ENCODE measurements at places on chromosomes 2 and 18.

DNA sequence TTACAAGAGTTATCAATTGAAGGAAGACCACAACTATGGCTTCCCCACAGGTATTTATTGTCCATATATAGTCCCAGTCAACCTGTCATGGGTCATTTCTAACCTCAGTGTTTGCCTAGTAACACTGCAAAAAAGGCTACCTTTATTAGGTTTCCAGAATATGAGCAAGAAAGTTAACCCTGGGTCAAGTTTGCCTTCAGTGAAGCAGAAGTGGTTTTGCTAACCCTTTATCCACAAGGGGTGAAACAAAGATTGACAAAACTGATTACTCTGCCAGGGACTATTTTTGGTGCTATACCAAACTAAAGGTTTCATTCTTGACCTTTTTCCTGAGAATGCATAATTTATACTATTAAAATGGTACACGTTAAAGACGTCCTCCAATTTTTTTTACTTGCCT, 28.8 kb downstream of the SP100 start:
- DNase-seq = no peak

- DNase-seq = no peak
These were observed 3.1 kb upstream of the SDC1 start for GRCh38 chr2:20227894-20228505.

GRCh38 chr2:171383134-171383533, 50.7 kb downstream of the METTL8 start:
- DNase-seq = no peak

DNA sequence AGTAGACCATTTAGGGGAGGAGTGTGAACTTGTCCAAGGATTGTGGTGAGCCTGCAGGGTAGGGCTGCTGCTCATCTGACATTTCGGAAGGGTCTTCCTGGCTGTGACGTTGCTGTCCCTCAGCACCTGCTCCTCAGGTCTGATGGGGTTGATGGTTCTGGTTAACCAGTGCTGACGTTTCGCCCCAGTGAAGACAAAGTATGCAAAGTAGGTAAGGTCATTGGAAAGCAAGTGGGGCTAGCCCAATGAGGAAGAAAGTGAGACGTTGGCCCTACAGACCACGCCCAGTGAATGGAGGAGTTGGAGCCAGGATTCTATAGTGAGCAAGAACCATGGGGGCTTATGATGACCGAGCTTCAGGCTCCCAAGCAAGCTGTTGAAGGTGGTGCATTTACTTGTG, 33.4 kb upstream of the ZNF396 start:
- no peak for DNase-seq

DNA sequence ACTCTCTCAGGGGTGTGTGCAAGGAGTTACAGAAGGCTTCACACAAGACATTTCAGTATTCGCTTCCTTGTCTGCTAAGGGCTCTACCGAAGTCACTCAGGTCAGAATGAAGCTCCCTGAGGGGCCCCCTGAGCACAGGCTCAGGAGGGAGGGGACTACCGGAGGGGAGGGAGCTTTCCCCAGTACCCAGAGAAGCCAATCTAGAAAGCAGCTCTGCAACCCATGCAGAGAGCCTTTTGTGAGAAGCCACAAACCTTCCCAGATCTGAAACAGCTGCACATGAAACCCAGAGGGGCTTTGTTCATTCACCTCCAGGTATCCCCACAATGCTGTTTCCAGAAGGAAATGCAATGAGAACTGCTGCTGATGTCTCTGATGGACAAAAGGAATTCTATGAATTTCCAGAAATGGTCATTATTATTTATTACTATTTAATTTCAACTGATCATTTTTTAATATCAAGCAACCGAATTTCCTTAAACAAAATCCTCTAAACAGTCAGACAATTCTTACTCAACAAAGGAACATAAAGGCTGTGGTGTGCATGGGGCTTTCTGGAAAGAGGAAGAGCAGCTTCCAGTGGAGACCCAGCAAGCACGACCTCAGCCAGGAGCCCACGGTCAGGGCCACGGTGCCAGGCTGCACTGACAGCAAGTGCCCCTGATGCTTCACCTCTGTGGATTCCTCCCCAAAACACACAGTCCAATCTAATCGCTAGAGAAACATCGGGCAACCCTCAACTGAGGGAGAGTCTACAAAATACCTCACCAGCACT, 42.0 kb downstream of the NDUFA10 start:
- DNase-seq = no peak

- no peak for DNase-seq
These were observed 98.6 kb downstream of the LNPK start for GRCh38 chr2:175903384-175903936.
